ENCODE measurements at places on chromosomes 13 and 19.

GRCh38 chr13:29993716-29994488, 143.5 kb upstream of the UBL3 start:
- no peak for DNase-seq

DNA sequence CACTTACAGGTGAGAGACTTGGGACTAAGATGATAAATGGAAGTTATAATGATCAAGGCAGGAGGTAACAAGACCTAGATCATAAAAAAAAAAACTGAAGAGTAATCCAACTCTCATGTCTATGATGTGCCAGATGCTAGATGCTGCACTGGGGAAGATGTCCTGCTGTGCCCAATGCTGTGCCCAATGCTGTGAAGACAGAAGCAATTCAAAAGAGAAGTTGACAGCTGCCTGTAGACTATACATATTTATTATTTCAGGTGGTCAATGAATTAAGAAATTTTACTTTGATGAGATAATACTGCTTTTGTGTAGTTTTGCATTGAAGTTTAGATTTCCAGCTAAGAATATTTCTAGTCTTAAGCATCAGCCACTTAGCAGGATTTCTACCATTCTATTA, 21.5 kb downstream of the VWA8 start:
- no peak for DNase-seq

GRCh38 chr13:98778749-98779148, 26.3 kb upstream of the SLC15A1 start:
- no peak for DNase-seq

- no peak for DNase-seq
These were observed 70.7 kb downstream of the PTPRS start for GRCh38 chr19:5269926-5270325.

- no peak for DNase-seq
These were observed 11.7 kb downstream of the PLIN4 start for GRCh38 chr19:4506449-4507149.

GRCh38 chr13:66405908-66406802, 824.0 kb downstream of the PCDH9 start:
- DNase-seq = no peak

DNA sequence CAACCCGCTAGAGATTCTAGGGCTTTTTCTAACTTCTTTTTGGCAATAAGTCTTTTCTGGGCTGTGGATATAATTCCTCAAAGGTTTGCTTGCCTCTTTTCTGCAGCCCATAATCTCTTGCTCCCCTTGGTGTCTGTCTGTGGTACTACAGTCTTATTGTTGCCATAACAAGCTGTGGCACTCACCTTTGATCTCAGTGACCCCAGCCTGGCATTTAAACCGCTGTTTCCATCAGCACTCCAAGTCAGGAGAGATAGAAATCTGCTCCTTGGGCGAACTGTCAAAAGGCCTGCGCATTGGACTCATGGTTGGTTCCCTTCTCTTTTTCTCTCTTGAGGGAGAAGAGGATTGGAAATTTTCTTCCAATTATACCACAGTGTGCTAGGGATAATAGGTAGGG, 14.5 kb upstream of the MPHOSPH8 start:
- no peak for DNase-seq

DNA sequence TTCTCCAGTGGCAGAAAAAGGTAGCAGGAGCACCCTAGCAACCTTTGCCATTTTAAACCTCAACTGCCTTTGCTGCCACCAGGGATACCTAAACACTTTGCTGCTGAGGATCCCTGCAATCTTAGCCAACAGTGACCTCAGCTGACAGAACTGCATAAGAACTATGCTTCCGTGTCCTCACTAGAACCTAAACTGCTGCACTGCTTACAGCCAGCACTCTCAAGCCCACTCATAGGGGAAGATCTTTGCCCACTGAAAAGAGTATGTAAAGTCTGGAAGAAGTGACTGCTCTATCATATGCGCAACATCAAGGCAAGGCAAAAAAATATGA, 270.0 kb upstream of the PCDH20 start:
- DNase-seq = no peak

GRCh38 chr19:51338563-51339312, 3.2 kb downstream of the VSIG10L start:
- DNase-seq = peak; percentile 63

DNA sequence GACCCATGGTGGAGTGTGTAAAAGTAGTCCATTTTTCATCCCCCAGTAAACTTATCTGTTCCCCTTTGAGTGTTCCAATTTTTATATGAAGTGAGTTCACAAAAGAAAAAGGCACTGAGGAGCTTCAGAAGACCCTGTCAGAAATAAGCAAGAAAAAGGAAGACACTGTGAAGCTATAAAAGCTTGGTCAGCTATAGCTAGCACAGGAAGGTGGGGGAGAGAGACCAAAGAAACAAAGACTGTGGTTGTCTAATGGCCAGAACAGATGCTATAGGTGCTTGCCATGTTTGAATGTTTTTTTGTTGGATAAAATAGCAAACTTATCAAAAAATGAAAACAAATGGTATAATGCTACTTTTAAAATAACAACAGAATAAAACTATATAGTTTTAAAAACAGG, 46.5 kb downstream of the RCBTB2 start:
- DNase-seq = no peak

DNA sequence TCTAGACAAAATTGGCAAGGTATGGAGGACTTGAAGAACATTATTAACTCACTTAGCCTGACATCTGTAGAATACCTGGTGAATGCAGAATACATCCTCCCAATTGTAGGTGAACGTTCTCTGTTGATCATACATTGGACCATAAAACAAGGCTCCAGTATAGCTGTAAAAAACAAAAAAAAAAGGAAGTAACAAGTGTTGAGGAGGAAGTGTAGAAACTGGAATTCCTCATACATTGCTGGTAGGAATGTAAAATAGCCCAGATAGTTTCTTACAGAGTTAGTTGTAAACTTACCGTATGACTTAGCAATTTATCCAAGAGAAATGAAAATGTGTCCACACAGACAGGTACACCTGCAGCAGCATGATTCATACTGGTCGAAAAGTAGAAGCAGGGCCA, 44.8 kb downstream of the TSSK6 start:
- DNase-seq = no peak

- peak; percentile 15 for DNase-seq
These were observed 558 bp downstream of the MZT1 start for GRCh38 chr13:72726726-72727416.

DNA sequence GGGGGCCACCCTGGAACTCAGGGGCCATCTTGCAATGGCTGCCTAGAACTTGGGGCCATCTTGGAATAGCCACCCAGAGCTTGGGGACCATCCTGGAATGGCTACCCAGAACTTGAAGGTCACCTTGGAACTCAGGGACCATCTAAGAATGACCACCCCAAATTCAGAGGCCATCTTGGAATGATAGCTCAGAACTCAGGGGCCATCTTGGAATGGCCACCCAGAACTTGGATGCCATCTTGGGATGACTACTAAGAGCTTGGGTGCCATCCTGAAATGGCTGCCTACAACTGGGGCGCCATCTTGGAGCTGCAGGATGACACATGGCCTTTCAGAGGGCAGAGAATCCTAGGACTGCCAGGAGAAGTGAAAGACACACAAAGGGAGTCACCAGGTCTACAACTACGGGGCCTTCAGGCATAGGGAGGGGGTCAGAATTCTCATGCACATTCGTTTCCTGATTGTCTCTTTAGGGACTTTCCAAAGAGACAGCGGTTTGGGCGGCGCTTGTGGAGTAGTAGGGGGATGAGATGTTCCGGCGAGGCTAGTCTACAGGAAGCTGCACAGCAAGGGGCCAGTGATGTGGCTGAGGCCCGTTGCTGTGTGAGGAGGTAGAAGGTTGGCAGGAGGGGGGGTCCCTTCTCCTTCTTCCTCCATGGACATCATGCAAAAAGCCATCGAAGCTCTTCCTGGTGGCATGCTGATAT, 125.0 kb downstream of the IER2 start:
- no peak for DNase-seq

DNA sequence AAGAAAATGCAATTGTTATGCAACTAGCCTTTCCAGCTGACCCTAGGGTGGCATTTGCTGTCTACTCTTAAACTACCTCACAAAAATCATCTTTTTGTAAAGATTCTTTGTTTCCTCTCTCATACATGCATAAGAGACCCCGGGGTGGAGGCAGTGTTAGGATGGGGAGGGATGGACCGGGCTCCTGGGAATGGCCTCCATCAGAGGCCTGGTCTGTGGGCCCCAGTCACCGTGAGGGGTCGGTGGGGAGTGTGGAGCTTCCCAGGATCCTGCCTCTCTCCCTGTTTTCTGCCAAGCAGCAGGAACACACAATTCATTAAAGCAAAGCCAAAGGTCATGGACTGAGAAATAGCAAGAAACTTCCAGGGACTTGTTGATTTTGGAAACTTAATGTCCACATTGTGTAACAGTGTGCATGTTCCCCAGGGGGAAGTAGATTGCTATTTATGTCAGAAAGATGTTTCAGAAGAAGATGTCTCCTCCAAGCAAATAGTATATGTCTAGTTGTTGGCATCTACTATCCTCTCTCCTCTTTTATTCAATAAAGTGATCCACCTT, 241.4 kb downstream of the ENOX1 start:
- DNase-seq = no peak

DNA sequence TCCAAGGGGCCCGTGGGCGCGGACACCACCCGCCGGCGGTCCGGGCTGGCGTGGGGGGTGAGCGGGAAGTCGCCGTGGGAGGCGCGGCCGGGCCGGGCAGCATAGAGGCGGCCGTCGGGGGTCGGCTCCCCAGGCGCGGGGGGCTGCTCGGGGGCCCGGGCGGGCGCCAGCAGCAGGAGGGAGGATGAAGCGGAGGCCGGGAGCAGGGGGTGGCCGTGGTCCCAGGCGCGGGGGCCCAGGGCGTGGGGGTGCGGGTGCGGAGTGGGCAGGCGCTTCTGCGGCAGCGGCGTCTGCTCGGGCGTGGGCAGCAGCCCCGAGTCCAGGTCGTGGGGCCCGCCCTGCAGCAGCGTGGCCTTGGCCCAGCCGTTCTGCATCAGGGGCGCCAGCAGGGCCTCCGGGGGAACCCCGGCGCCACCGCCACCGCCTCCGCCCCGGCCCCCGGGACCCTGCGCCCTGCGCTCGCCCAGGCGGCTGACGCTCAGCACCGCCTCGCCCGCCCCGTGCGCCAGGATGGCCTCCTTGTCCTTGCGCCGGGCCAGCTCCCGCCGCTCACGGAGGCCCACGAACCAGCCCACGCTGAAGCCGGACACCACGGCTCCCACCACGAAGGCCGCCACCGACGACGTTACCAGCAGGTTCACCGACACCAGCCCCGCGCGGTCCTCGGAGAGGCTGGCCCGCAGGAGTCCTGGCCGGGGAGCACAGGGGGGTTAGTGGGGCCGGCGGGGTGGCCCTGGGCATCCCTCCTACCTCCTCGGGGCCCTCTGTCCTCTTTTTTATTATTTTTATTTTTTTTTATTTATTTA, 4.2 kb upstream of the LRG1 start:
- no peak for DNase-seq

DNA sequence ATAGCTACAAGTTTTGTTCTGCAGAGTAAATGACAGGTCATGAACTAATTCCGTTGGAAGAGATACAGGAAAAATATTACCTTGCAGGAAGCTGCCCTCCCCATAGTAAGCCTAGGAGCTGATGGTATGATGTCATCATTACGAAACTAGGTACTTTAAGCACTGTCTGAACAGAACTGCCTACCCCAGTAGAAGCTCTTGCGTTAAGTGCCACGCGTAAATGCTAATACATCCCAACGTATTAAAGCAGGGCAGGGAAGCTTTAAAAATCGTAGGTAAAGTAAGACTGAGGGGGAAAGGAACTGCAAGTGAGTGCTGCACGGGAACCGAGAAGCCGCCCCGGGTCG, 572 bp downstream of the UGGT2 start:
- DNase-seq = peak; percentile 51

- no peak for DNase-seq
These were observed 2832.4 kb downstream of the PCDH9 start for GRCh38 chr13:64397701-64398100.

- no peak for DNase-seq
These were observed 87.3 kb downstream of the FNDC3A start for GRCh38 chr13:49063011-49063410.

DNA sequence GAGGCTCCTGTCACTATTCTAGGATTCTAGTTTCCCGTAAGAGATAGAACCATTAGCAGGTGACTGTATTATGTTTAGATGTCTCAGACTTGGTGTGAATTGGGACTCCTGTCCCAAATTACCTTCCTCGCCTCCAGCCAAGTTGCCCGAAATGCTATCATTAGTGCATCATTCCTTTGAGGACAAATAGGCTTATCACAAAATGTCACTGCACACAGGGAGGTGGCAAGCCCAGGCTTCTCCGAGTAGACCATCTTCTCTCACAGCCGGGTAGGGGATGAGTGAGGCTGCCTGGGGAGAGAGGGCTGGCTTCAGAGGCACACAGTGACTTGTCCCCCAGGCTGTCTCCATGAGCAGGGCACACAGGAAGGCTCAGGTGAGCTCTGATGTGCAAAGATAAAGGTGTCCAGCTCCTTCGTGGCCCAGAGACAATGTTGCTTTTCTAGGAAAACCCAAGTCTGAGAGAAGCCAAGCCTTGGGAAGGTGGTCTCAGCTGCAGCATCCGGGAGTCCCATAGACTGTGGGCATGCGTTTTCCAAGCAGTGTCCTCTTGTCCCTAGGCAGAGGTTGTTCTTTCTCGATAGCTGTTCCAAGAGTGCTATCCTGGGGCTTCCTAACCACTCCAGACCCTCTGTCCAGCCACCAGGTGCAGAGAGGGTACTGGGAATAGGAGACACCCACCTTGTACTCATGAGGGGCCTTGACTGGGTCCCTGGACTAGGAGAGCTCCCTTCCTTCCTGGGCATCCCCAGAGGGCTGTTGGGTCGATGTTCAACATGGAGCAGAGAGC, 163.1 kb upstream of the TSHZ3 start:
- DNase-seq = no peak

- DNase-seq = no peak
These were observed 14.0 kb downstream of the RPL36 start for GRCh38 chr19:5703819-5704818.

DNA sequence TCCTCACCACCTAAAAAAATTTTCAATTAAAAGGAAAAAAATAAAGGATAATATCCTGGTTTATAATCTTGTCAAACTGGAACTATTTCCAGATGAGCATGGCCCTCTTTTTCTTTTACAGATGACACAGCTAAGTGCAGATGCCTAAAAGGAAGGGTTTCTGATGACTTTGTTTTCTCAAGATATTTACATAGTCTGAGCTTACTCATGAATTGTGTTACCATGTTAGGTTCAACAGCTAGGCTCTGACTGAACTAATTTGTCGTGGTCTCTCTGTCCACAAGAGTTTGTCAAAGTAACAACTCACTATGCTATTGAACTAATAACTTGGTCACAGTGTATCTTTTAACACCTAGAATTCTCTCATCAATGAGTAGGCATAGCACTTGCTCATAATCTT, 780.8 kb downstream of the GPC5 start:
- DNase-seq = no peak

- no peak for DNase-seq
These were observed 9.8 kb downstream of the MVB12A start for GRCh38 chr19:17429641-17430113.

DNA sequence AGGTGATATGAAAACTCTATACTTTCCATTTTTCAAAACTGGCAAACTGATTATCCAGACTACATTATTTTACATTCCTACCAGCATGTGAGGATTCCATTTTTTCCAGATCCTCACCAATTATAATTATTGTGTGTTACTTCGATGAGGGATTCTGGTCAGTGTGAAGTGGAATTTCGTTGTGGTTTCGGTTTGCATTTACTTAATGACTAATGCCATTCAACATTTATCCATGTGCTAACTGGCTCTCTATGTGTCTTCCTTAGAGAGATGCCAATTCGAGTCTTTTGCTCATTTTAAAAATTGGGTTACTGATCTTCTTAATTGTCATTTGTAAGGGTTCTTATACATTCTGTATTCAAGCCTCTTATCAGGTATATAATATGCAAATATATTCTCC, 1551.3 kb upstream of the MIR17HG start:
- DNase-seq = no peak

All from DMS79 (cell line).